ENCODE measurements at places on chromosomes 16 and 17.

GRCh38 chr16:57263541-57264351, 18.7 kb downstream of the ARL2BP start:
- DNase-seq: no peak

GRCh38 chr17:72771734-72772133, 320.8 kb downstream of the SLC39A11 start:
- no peak for DNase-seq

GRCh38 chr16:13344001-13344400, 442.6 kb downstream of the SHISA9 start:
- DNase-seq: no peak

GRCh38 chr17:1197781-1198490, 18.2 kb upstream of the ABR start:
- DNase-seq: no peak

DNA sequence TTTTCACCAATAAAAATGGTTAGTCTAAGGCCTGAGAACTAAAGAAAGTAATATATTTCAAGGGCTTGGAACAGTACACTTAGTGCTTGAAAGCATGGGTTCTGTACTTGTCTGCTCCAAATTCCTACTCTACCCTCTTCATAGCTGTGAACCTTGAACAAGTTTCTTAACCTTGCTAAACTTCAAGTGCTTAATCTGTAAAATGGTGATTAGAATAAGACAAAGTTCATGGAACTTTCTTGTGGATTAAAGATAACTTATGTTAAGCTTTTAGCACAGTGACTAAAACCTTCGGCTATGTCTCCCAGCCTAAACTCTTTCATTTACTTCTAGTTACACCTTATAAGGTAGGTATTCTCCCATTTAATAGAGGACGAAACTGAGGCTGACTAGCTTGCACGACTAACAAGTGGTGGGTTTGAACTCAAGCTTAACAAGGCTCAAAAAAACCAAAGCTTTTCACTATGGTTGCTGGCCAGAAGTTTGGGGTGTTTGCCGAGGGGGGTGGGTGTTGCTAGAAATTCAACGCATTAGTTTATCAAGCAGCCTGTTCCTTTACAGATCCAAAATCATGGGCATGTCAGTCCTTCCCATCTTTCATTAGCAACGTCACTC, 28.8 kb downstream of the CDRT4 start:
- no peak for DNase-seq

DNA sequence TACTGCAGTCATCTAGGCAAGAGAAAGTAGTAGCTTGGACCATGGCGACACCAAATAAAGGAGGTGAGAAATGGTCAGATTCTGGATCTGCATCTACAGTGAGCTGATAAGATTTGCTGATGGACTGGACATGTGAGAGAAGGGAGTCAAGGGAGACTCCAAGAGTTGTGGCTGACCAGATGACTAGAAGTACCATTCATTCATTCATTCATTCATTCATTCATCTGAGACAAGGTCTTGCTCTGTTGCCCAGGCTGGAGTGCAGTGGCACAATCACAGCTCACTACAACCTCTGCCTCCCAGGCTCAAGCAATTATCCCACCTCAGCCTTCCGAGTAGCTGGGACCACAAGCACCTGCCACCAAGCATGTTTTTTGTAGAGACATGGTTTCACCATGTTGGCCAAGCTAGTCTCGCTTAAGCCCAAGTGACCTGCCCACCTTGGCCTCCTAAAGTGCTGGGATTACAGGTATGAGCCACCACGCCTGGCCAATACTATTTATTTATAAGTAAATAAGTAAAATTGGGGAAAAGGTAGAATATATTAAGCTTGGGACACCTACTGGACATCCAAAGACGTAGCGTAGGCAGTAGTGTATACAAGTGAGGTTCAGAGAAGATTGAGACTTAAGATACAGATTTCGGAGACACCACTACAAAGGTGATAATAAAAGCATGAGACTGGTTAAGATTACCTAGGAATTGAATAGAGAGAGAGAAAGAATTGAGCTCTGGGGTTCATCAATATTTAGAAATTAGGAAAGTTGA, 15.7 kb upstream of the RNF43 start:
- no peak for DNase-seq

GRCh38 chr16:79348521-79349306, 251.8 kb downstream of the MAF start:
- DNase-seq: no peak

GRCh38 chr17:42833767-42834422, 698 bp downstream of the PSME3 start:
- no peak for DNase-seq

DNA sequence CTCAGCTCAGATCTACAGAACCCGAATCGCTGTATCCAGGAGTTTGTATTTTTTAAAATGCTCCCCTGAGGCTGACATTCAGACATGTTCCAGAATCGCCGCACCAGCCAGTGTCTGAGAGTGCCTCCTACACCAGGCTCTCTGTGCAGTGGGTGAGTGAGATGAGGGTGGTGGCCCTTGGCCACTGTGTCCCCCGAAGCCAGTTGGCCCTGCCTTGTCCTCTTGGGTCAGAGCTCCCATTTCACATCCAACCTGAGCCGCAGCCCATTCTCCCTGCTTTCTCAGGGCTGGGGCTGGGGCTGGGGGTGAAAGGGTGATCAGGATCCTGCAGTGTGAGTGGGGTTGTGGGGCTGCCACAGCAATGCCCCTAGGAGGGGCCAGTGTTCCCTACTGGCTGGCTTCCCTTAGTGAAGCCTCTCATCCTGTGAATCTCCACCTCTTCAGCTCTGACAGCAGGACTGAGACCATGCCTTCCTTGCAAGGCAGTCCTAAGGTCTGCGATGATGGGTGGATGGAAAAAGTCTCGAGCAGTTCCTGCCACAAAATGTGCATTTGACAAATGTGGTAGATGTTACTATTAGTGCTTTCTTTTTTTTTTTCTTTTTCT, 12.9 kb upstream of the MYCBPAP start:
- DNase-seq: no peak

DNA sequence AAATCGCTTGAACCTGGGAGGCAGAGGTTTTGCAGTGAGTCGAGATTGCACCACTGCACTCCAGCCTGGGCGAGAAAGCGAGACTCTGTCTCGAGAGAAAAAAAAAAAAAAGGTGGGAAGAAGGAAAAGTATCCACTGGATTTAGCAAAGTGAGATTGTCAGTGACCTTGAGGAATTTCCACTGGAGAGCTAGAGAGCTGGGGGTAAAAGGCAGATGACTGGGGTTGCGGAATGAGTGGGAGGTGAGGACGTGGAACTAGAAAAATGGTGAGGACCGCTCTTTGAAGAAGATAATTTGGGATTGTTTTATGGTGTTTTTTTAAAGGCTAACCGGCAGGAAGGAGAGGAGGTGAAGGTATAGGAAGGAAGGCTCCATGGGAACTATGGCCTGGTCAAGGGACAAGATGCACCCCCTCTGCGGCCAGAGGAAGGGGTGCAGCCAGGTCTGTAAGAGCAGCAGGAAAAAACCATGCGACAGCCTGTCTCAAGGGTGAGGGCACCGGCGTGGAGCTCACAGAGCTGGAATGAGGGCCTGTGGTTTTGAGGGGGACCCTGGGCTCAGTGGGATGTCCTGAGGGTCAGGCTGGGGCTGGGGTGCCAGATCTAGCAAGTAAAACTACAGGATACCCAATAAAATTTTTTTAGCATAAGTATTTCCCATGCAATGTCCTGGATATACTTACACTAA, 694 bp upstream of the MLST8 start:
- no peak for DNase-seq

GRCh38 chr16:59060207-59060606, 326.1 kb upstream of the GOT2 start:
- DNase-seq: peak; percentile 93

DNA sequence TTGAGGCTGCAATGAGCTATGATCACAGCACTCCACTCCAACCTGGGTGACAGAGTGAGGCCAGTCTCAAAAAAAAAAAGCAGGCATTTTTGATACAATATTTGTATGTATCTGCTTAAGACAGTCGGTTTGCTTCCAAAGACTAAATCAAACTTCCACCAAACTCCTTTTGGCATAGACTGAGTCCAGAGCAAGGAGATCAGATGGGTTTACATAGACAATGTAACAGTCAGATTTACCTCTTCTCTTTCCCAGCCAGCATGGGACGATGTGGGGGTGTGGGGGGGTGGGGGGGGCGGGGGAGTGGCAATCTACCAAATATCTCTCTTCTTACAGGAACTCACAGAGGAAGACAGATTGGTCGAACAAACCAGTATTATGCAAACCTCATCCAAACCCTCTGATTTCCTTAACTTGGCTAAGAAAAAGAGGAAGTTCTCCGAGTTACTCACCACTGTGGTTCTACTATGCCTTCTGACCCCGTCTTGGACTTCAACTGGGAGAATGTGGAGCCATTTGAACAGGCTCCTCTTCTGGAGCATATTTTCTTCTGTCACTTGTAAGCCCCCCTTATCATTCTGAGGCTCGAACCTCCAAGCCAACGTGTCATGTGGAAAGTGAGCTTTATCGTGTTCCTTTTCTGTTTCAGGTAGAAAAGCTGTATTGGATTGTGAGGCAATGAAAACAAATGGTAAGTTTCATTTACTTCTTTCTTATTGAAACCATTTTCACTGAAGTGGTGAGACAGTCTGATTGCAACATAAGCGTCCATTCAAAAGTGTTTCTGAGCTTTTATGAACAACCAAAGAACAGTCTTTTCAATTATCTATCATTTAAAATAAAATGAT, at the start of gene MILR1:
Gene MILR1, plus strand, starts transcription at position 451 of the 848 bp plus-strand sequence. Its CDS starts 54 bp downstream, at position 505.
- peak; percentile 83 for DNase-seq

- DNase-seq: no peak
These were observed 290.0 kb upstream of the SOX9 start for GRCh38 chr17:71830866-71831265.

- DNase-seq: peak; percentile 74
These were observed 75.8 kb downstream of the MRC2 start for GRCh38 chr17:62703261-62703775.

DNA sequence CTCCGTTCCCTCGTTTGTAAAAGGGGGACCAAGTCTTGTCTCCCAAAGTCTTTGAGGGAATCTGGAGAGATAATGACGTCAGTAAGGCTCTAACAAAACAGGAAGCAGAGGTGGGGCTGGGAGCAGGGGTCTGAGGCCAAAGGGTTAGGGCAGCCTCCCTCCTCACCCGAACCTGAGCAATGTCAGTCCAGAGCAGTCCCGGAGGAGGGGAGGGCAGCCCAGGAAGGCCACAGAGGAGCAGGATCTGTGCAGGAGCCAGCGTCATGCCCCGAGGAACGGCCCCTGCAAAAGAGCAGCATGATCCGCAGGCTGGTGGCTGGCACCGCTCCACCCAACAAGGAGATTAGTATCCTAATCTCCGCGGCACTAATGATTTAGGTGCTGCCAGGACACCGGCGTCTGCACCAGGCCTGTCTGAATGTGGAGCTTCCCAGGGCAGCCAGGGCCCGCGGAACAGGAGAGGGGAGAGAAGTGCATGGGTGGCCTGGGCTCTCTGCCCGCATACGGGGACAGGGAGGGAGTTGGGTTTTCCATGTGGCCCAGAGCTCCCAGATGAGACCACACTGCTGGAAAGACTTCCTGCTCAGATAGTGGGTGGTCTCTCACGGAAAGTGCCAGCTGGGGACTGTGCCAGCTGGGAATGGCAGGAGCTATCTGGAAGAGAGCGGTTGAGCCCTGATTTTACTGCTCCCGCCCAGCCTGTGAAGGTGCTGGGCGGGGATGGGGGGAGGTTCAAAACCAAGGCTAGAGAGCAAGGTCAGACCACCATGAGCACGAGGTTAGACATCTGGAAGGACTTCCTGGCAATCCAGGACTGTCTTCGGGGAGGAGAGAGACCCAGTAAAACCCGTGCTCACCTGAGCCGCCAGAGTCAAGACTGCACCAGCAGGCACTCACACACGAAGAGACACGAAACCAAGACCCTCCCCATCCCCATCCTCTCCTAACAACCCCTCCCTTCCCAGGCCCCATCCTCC, 11.0 kb upstream of the KRT17 start:
- DNase-seq: no peak

DNA sequence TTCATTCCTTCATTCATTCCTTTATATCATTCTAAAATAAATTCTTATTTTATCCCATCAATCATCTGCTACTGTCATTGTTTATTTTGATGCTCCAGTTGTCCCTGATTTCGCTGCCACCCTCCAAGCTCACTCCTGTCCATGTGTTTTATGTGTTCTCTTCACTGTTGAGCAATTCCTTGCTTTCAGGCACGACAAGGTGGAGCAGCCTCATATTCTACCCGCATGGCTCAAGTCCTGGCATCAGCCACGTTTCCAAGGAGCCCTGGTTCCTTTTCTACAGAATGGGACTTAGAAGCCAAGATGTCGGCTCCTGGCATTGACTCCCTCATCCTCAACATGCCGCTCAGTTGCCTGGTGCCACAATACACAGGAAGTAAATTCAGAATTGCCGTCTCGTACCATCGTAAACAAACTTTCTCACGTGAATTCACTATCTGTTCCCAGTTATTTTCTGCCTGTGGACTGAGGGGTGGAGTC, 139.0 kb downstream of the RPTOR start:
- no peak for DNase-seq

DNA sequence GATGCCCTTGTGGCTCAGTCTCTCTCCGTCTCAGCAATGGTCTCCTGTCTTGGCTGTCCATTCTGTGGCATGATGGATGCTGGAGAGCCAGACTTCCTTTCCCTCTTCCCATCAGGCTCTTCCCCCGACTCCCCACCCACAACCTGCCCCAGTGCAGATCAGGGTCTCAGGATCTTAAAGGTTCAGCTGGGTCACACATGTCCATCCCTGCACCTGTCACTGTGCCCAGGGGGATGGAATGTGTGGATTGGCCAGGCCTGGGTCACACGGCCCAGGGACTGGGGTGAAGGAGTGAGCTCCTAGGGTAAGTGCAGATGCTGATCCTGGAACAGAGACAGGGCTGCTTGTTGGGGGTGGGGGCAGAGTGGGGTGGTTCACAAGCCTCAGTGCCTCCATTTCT, 23.0 kb downstream of the ADGRG5 start:
- DNase-seq: no peak

DNA sequence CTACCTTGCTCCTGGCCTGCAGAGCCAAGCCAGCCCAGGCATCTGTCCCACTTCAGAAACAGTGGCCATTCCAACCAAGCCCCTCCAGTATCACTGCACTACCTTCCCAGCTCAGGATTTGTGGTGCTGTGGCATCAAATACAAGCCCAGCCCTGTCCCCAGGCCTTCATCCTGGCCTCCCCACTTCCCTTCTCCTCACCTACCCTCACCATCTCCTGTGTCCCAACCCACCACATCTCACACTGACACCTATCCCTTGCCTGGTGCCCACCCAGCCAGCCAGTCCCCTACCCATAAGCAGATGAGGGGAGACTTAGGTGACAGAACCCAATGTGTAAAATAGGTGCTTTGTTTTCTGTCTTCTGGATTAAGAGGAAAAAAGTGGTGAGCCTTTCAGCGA, 66.0 kb upstream of the CDH5 start:
- no peak for DNase-seq

DNA sequence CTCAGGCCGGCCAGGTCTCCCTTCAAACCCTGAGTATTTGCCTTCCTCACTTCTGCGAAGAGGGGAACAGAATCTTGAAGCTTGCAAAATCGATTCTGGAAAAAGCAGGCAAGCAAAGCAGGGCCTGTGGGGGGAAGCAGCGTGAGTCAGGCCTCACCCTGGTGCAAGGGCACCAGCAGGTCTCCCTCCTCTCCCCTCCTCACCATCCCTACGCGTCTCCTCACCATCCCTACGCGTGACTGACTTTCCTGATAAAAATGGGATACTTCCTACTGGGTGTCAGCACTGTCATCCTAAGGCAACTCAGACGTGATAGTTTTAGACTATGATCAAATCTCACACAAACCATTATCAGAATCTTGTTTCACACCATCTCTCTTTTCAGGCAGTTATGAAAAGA, 12.1 kb downstream of the CMTM3 start:
- DNase-seq: no peak

GRCh38 chr16:27373312-27373711, 28.7 kb upstream of the IL21R start:
- no peak for DNase-seq

- DNase-seq: peak; percentile 94
These were observed 793 bp upstream of the RAB40C start for GRCh38 chr16:588889-589657.

Measured in EL (cell line).